Inflammatory macrophage treated with lipopolysaccharide for 4 hours (primary cell): ENCODE measurements at places on chromosomes 7 and 10.
A peak's percentile ranks its signal among the peaks of the same experiment; 100 is the strongest.

GRCh38 chr7:18965657-18966056 lies 151.8 kb downstream of the TWIST1 start:
- no peak for DNase-seq

DNA sequence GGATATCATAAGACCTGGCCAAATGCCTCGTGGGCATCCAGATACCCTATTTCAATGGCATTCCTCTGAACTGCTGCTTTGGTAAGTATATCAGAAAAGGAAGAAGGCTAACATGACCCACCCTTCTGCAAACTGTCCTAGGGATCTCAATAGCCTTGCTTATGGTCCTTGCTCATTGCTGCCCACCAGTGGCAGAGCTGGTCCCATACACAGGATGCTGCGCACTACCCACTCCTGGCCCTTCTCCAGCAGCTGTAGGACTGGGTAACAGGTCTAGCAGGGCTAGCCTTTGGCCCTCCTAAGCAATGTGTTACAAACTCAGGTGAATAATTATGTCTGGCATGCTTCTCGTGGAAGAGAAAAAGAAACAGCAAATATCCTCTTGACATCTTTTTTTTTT lies 72.5 kb downstream of the C10orf90 start:
- DNase-seq: peak; percentile 16

- peak; percentile 41 for DNase-seq
These were observed 27.0 kb downstream of the CALML3 start for GRCh38 chr10:5551531-5552375.

DNA sequence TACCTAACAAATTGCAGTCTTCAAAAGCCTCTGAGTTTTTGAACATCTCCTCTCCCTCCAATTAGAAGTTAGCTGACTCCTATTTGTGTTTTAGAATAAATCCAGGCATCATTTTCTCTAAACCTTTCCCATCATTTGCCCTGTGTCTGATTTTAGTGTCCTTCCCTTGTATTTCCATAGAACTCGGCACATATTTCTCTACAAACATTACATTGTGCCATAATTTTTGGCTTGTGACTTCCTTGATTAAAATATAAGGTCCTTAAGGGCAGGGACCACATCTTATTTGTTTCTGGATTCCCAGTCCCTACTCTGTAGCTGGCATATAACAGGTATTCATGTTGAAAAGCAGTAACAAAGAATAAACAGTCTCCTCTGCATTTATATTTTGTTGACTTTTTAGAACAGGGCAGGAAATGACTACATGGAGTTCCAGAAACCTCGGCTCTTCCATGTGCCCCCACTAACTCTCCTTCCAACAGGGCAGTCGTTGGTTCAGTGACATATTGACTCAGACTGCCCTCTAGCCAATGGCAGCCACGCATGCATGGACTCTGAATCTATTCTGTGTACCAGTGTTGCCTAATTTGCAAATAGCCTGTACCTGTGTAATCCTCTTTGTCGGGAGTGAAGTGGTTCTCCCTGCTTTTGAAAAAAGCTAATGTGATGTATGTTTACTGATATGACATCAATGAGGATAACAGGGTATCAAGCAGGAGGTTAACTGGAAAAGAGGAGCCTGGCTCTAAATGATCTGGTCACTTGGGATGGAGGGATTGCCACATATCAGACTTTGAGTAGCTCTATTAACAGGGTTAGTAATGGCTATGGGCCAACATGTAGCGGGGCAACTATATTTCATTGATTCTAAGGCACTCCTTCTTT lies 19.8 kb upstream of the CPN1 start:
- no peak for DNase-seq

GRCh38 chr7:143048827-143049226 lies 3.3 kb upstream of the OR6V1 start:
- peak; percentile 55 for DNase-seq

GRCh38 chr10:1402016-1402770 lies 335.1 kb downstream of the ADARB2 start:
- no peak for DNase-seq

DNA sequence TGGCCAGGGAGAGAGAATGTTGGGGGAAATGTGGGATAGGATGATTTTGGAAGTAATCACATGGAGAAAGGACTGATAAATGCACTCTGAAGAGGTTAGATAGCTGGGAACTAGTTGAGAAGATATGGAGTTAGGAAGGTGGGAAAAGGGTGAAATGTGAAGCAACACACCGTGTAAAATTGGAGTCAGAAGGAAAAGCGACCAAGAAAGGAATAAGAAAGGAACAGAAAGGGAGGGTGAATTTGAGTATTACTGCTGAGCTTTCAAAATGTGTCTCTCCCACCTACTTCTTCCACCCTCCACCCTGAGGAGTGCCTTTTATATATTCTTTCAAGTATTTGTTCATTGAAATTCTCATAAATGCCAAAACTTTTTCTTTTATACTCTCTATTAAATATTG lies 171.8 kb downstream of the BMPER start:
- DNase-seq: no peak

DNA sequence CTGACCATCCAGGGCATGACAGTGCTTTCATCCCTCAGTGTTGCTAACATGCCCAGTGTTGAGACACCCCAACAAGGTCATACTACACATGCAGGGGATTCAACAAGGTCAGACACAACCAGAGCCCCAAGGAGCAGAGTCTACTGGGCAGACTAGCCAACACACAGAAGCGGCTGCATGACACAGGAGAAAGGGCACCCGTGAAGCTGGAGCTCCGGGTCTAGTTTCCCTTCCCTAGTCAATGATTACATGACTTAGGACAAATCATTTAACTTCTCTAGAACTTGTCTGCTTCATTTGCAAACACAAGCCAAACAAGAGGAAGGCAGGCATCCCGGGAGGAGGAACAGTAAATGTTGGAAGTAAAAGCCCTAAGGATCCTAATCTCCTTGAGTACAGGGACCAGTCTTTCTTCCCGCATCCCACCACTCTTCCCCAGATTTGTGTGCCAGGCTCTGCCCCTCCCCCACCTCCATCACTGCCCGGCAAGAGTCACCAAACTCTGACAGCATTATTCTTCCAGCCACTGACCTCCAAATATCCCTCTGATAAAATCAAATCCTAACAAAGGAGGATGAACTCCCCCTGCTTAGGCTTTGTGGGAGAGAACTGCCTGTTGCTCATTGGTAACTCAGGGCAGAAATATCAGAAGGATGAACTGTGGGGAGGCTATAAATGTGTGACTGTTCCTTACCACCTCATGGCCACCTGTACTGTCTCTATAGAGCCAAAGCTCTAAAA lies 104.3 kb downstream of the KCNMA1 start:
- DNase-seq: peak; percentile 68

GRCh38 chr7:2876031-2876731 lies 32.1 kb upstream of the GNA12 start:
- no peak for DNase-seq

- DNase-seq: peak; percentile 63
These were observed 2.4 kb downstream of the TMEM72 start for GRCh38 chr10:44913350-44914081.

- DNase-seq: no peak
These were observed 256.9 kb upstream of the MTPN start for GRCh38 chr7:136234040-136234439.

DNA sequence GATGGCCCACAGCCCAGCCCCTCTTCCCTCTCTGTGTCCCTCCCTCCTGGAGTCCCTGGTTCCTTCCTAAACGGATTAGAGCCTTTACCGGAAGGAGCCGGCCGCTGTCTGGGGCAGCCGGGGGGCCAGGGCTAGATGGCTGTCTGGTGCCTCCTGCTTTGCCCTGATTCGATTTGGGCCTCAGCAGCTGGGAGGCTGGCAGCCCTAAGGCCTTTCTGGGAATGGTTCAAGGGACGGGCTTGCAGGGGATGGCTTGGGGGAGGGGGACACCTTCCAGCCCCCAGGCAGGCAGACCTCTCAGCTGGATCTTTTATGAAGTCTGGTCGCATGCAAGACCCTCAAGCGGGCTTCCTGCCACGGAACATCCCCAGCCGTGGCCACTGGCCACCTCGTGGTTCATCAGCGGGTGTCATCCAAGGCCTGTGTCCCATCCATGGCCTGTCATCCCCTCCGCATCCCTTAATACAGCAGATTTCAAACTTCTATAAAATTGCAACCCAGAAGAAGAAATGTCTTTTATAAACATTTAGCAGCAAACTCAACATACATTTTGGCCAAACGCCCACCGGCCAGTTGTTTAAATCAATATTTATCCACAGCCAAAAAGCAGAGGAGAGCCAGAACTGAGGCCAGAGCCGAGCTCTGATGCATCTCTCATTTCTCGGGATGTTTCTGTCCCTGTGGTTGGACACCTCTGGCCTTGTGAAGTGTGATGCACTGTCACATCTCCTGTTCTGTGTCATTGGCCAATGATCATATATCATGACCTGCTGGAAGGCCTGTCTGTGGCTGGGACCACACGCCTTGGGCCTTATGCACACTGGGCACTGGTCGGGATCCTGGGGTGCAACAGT lies 52.0 kb downstream of the GTF2IRD1 start:
- DNase-seq: no peak

GRCh38 chr7:131667699-131668098 lies 111.3 kb upstream of the PODXL start:
- no peak for DNase-seq

DNA sequence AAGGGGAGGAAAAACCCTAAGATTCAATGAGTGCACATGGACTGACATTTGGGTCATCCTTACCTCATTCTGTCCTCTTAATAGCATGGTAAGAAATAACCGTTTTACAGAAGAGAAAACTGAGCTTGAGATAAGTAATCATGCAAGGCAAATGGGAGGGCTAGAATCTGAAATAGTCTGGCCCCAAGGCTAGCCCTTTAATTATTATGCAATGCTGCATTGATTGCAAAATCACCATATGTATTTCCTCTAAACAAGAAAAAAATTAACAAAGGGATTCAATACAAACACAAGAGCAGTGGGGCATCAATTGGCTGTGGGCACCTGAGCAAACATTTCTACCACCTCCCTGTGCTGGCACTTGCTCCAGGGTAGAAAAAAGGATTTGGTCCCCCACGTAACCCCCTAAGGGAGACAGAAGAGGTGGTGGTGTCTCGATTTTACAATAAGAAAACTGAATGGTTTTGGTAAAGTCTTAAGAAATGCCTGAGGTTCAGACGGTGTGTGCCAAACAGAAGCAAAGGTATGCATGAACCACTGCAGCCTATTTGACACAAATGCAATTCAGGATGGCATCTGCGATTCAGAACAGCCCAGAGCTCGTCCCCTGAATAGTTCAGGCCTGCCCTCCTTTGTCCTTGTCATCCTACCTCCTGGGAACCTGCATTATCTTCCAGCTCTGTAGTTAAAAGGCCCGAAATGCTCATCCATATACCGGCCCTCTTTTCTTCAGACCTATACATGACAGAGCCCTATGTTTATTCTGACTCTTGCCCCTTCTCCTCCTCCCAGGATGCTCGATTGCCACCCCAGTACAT lies 23.6 kb downstream of the PIP4K2A start:
- DNase-seq: peak; percentile 76

DNA sequence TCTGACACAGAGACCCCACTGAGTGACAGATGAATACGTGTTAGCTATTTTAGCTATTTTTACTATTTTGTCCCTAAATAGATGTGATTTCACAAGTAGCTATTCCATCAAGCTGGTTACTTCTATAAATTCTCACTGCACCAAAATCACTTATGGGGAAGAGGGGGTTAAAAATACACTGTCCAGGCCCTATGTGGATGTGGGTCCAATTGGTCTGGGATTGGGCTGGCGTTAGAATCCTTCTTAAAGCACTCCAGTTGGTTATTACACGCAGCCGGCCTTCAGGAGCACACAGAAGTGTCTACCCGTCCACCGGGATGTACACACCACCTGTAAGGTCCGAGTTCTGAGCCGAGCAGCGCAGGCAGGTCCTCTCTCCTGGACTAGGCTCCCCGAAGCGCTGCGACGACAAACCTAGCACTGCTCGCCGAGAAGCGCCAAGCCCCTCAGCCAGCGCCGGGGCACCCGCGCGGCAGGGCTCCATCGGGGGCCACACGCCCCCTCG lies 222.3 kb upstream of the MKLN1 start:
- DNase-seq: peak; percentile 3

GRCh38 chr7:40839881-40840280 lies 705.1 kb downstream of the SUGCT start:
- no peak for DNase-seq

DNA sequence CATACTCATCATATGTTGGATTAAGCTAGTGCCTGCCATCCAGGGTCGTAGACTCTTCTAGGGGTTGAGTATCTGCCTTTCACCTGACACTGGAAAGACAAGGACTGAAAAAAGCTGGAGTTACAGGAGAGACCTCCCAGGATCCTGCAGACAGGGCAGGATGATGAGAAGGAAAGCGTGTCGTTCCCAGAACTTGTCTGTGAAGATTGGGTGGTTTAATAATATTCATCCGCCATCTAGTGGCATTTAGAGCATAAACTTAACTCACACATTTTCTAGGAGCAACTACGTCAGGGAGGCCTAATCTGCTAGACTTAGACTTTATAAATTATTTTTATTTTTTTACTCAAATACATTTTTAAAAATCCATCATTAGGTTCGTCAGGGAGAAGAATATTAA lies 59.6 kb downstream of the ADRB1 start:
- peak; percentile 51 for DNase-seq

DNA sequence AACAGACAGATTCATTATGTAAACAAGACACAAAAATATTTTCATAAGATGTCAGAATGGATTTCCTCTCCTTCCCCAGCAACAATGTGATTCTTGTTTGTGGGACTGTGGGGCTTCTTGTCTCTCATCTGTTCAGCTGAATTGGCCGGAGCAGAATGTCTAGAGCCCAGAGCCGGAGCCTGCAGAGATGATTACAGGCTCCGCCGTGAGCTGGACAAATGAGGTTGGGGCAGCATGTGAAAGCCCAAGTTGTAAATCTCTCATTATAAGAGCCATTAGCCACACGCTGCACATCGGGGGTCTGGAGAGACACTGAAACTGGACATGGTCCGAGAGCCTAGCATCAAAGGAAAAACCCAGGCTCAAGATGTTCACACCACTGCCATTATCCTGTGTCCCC lies 137.0 kb upstream of the ADAM12 start:
- no peak for DNase-seq
